Naive thymus-derived CD4-positive, alpha-beta T cell (primary cell): ENCODE measurements at places on chromosomes 4 and X.

- DNase-seq: no peak
Measured at GRCh38 chrX:31336419-31336818, 264.6 kb upstream of the FTHL17 start.

- no peak for DNase-seq
Measured at GRCh38 chr4:112889199-112889598, 160.3 kb upstream of the ANK2 start.

- no peak for DNase-seq
Measured at GRCh38 chr4:2761035-2761923, 5.1 kb upstream of the TNIP2 start.

GRCh38 chr4:31059753-31060522 is 339.8 kb downstream of the PCDH7 start:
- DNase-seq: no peak

GRCh38 chr4:76955182-76955581 is 5.6 kb downstream of the SEPTIN11 start:
- no peak for DNase-seq

DNA sequence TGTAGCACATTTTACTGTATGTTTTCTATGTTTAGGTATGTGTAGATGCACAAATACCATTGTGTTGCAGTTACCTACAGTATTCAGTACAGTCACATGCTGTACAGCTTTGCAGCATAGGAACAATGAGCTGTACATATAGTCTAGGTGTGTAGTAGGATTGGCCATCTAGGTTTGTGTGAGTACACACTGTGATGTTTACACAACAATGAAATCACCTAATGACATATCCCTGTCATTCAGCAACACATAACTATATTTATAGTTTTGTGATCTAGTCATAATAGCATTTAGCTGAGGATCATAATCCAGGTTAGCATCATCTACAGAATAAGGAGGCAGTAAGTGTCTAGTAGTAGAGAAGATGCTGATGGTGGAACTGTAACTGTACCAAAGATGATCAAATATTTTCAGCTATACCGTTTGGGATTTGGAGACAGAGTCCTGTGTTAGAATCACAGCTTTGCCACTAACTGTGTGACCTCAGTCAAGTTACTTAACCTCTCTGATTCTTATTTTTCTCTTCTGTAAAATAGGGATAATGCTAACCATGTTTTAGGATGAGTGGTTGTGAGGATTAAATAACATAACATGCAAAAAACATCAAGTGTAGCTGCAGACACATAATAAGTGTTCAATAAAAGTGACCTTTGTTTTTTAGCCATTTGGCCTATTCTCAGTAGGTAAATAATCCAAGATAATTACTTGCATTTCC is 73.3 kb downstream of the LIMCH1 start:
- DNase-seq: no peak

GRCh38 chrX:110699109-110699508 is 96.5 kb downstream of the CHRDL1 start:
- DNase-seq: no peak

- DNase-seq: no peak
Measured at GRCh38 chr4:74395633-74396032, 30.7 kb downstream of the EREG start.

- DNase-seq: no peak
Measured at GRCh38 chr4:37721995-37722638, 35.9 kb upstream of the RELL1 start.

GRCh38 chr4:8387194-8387593 is 53.3 kb downstream of the ACOX3 start:
- DNase-seq: no peak

DNA sequence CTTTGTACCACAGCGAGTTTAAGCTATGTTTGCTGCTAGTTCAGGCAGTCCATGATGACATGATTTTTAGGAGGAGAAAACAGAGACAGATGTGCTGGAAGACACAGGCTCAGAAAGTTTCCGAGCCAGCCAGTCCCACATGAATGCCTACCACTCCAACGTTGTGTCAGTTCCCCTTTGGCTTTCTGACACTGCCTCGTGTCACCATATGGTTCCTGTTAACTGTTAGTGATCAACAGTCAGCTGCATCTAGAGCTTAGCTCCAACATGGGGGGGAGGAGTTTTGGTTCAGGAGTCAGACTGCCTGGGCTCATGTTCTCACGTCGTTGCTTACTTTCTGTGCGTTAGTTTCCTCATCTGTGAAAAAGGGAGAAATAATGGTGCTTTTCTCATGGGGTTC is 343.7 kb downstream of the MID1IP1 start:
- no peak for DNase-seq

DNA sequence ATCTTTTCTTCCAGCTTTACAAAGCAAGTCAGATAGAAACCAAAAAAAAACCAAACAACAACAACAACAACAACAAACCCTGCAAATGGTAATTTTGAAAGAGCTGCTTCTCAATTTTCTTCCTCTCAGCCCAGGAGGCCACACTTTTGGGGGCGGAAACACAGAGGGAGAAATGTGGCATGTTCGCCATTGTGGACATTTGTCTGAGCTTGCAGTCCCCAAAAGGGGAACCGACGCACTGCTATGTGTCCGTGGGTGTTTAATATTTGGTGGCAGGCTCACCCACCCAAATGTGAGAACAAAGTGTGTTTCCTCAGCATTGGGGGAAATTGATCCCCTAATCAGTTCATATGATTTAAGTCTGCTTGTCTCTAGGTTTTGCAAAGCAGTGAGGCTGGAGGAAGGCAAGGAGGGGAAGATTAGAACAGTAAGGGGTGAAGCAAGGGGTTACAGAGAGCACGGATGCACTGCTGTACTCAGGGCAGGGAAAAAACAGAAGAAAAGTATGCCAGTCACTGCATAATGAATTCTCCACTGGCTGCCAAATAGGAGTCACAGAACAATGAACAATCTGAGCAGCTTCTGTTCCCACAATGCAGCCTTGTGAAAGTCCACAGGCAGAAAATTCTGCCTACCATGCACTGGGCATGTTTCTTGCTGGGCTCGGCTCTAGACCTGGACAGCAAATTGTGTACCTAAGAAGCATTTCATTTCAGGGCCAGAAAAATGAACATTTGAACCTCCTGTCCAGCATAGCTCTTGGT is 74.7 kb upstream of the GPM6B start:
- no peak for DNase-seq

GRCh38 chr4:7320206-7320797 is 114.4 kb downstream of the PSAPL1 start:
- DNase-seq: no peak

DNA sequence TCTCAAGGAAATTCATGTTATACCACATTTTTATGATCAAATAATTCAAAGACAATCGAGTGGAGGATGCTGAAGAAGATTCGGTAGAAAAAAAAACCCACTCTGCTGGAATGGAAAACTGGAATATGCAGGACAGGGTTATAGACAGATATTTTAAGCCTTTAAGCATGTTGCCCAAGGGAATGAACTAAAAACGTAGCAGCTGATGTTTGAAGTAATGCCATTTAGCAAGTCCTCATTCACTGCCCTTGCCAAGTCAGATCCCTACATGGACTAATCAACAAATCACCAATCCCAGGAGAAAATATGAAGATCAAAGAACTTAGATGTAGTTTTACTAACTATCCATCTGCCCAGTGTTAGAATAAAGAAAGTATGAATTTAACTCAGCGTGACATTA is 75.6 kb upstream of the ETNPPL start:
- no peak for DNase-seq
